ENCODE measurements at places on chromosomes 2 and 18. TPM values are rescaled to one million over a fixed set of nuclear protein-coding genes. Genes with fewer than 3 reads are reported as not detected.

PRKAG3 gene
- not detected for total RNA-seq

CNTNAP5 gene
- not detected for total RNA-seq

DNA sequence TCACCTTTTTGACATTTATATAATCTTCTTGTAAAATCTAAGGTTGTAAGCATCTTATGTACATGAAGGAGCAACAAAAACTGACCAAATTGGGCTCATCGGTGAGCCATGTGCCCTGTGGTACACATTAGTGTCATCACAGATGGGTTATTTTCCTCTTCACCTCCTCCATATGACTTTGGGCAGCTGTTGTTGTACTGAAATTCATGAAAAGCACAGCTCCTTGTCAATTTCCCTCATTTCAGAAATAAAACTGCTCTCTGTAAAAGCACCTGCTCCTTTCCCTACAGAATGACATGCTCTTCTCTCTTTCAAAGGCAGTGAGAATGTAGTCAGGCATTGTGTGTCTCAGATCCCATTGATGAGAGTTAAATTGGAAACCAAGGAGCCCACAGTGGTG is 42.0 kb downstream of the DTNA start:
- no peak for ATAC-seq

GRCh38 chr2:142065700-142066099 is 65.1 kb downstream of the LRP1B start:
- no peak for ATAC-seq

DNA sequence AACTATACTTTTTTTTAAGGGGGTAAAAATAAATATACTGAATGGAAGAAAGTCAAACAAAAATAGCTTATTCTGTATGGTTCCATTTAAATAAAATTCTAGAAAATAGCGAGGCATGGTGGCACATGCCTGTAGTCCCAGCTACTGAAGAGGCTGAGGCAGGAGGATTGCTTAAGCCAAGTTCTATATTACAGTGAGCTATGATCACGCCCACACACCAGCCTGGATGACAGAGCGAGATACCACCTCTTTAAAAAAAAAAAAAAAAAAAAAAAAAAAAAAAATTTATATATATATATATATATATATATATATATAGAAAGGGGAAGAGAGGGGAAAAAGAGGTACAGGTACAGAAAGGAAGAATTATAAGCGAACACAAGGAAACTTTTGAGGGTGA is 77.7 kb downstream of the MEMO1 start:
- no peak for ATAC-seq

- peak; percentile 19 for ATAC-seq
Observed at GRCh38 chr2:238457927-238458324, 31.2 kb downstream of the ASB1 start.

DNA sequence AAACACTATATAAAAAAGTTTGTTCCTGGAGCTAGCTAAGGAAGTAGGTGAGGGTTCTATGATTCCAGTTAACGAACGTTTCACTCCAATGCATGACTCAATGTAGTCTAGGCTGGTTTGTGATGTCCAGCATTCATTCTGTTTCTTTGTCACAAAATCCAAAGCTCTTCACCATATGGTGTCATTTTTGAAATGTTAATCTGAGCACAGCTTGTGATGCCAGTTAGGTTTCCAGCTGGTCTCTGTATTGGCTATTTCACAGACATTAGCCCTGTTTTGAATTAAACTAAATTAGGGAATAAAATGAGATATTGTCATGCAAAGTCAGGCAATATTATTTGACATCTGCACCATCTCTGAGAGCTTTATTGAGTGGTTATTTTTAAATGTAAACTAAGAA is 159.4 kb downstream of the RBM43 start:
- no peak for ATAC-seq

SLC39A6 gene
- total RNA-seq: 24.0 TPM

DNA sequence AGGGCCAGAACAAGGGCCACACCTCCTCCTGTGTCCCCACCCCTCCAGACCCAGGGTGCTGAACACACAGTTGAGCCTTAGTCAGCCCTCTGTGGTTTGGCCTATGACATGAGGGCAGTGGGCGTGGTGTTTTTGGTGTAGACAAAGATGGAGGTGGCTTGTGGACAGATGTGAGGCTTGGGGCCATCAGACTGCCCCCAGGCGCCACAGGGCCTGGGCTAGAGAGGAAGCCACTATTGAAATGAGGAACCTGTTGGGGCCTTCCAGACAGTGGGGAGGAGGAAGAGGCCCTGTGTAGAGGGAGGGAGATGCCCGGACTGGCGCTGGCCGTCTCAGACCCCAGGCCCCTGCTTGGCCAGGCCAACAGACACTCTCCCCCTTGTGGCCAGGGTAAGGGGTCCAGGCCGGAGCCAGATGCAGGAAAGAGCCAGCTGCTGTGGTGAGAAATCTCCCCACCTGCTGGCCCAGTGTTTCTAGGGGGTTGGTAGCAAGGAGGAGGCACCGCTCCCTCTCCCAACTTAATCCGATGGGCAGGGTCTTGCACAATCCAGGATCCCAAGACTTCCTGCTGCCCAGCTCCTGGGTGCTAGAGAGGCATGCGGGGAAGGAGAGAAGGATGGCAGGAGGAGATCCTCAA is 53.8 kb downstream of the SMAD7 start:
- ATAC-seq: peak; percentile 44

EMILIN1 gene
- total RNA-seq: 3.0 TPM

- ATAC-seq: no peak
Observed at GRCh38 chr2:95314598-95314963, 17.4 kb downstream of the KCNIP3 start.

SLC4A1AP gene
- 13.3 TPM for total RNA-seq

DNA sequence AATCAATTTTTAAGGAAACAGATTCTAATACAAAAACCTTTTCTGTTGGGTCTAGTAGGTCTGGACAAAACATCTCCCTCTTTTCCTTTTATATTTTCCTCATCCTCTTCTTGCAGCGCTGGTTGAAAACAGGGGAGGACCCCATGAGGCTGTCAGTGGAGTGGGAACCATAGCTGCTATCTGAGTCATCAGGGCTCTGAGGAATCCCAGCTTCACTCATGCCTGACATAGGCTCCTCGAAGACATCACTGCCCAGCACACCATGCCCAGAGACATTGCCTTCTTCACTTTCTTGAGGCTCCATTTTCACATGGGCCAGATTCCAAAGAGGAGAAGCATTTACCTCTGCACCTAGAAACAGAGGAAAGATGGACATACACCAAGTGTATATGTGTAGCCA is 10.0 kb downstream of the SUPT7L start:
- ATAC-seq: no peak

PIEZO2 gene
- total RNA-seq: 0.76 TPM

DNA sequence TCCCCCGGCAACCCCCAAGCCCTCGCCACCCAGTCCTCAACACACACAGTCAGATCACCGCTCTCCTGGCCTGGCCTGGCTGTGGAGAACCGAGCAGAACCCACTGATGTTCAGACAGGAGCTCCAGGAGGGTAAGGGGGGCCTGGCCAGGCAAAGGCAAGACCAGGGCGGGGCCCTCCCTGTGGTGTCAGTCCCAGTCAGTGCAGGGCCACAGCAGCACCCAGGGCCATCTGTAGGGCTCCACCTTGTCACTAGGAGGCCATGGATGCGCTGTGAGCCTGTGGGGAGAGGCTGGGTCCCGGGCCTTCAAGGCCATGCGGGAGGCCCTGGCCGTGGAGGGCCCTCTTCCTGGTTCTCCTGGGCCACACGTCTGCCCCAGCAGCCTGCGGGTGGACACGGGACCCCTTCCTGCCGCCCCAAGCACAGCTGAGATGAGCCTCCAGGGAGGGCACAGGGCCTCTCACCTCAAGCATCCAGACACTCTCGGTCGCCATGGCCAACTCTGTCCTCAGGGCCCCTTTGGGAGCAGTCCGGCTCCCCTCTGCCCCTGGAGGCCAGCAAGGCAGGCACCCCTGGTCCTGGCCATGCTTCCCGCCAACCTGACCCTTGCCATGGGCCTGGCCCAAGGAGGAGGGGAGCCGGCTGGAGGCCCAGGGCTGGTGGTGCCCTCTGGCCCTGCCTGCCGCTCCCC is 2.0 kb downstream of the ANO7 start:
- ATAC-seq: peak; percentile 12

LRRFIP1 gene
- total RNA-seq: 103 TPM

- ATAC-seq: no peak
Observed at GRCh38 chr2:140586379-140586778, 1544.4 kb downstream of the LRP1B start.

ASB18 gene
- not detected for total RNA-seq

- ATAC-seq: no peak
Observed at GRCh38 chr18:40566510-40566844, 1388.6 kb upstream of the PIK3C3 start.

DNA sequence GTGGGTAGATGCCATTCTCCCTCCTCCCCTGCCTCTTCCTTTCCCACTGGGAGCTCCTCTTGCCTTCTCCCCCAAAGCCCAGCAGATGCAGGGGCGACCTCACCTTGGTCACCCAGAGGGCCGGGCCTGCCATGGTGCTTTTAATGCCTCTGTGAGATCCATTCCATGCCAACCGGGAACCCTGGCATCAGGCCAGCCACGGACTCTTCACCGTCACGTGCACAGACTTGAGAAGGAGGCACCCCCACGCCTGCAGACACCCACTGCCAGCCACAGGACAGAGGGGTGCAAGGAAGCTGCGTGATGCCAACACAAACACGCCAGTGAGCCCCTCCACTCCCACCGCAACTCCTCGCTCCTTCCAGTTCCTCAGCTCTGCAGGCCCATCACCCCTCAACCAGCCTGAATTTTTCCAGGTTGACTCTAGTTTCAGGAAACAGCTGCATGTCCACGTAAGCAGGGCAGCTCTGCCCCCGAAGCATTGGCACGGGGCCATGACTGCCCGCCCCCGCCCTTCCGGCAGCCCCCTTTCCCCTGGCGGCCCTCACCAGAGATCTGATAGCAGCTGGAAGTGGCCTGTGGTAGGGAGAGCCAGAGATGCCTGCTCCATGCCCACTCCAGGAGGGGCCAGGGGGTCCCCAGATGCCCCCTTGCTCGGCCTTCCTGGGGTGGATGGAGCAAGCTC is 50.8 kb downstream of the DNMT3A start:
- no peak for ATAC-seq

- peak; percentile 48 for ATAC-seq
Observed at GRCh38 chr2:192885569-192886160, 690.9 kb upstream of the TMEFF2 start.

DNA sequence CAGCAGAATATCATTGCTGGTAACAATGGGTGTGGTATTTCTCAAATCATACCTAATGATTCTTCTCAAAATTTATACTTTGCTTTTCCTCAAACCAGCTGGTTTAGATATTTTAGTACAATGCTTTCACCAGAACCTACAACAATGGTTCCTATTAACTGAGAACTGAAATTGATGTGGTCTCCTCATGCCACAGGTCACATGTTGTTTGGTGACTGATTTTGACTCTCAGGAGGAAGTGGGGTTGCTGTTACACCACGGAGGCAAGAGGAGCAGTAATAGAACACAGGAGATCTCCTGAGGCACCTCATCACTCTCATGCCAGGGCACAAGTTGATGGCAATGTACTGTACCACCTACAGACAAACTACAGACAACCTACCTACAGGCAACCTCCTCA is 3.0 kb upstream of the CEP68 start:
- ATAC-seq: no peak

DNA sequence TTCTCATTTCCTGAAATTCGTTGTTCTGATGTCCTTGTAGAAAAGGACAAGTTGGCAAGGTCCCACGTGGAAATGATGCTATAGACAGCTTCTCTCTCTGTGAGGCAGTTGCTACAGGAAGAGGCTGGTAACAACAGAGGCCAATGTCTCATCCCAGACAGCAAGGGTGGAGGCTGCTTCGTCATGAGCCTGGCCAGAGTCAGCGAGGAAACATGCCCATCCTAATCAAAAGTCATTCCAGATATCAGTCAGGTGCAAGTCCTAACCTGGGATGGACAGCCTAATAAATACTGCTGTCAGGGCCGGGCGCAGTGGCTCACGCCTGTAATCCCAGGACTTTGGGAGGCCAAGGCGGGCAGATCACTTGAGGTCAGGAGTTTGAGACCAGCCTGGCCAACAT is 6.4 kb upstream of the SMAD7 start:
- peak; percentile 19 for ATAC-seq

DNA sequence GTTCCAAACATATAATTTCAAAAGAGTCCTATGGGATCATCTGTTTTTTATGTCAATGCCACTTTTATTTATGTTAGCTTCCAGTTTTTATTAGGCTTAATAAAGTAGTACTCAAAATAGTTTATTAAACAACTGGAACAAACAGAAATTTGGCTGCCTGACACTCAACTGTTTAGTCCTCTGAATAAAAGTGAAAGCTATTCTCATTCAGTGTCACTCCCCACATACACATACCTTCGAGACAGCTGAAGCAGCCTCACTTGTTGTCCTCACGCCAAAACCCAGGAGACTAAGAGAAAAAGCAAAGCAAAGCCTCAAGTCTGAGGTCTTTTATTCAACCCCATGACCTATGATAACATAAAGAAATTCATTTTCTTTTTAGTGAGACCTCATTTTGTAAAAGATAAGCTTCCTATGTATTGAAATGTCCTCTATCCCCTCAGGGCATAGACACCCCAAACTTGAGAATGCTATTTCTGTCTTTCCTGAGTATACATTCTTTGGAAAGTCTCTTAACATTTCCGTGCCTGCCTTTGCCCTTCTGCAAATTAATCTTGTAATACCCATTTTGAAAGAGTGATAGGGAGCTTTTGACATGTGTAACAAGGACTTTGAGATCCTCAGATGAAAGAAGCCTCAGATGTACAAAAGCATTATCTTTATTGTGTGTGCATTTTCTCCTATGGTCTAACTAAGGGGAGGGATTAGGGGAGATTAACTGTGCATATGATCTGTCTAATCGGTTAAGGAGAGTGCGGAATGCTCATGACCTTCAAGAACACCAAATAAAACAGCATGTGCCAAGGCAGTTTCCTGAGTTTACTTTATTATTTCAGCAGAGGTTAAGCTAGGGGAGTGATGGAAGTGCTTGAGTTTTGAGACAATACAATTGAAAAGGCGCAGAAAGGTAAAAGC is 1523.7 kb upstream of the PIK3C3 start:
- ATAC-seq: no peak

- ATAC-seq: no peak
Observed at GRCh38 chr2:200746301-200746700, 65.4 kb upstream of the BZW1 start.

DNA sequence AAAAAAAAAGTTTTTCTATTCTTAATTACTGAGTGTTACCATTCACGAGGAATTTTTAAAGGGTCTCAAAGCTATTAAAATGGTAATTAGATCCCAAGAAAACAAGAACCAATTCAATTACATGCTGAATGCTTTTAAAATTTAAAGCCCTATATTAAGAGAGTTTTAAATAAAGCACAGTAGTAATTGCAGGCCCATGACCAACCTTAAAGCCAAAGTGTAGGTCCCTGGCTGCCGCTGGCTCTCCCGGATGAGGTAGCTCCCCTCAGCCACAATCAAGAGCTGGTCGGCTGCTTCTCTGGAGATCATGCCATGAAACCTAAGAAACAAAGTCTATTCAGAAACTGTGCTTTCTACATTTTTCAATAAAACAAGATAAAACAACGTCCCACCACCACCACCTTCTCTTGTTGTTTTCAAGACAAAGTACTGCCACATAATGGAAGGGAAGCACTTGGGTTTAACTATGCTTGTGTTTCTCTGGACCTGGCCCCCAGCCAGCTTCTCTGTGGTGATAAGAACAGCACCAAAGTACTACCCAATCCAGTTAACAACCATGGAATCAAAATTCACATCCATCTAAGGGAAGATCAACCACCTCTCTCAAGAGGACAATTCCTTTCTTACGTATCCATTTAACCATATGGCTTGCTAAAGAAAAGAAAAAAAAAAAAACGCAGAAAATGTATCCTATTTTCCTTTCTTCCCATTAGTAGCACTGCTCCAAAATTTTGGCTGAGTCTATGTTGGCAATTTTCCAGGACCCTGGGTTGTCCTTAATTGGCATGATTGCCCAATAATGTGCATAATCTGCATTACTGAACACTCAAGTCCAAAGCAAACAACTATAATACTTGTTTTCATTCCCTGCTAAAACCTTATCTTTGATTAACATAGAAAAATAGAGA is 90.1 kb downstream of the CHN1 start:
- no peak for ATAC-seq

PLCL1 gene
- 0.20 TPM for total RNA-seq

All from esophagus mucosa (tissue), 1 donor.